ENCODE measurements at places on chromosomes 16 and 17.
A peak's percentile ranks its signal among the peaks of the same experiment; 100 is the strongest.

- DNase-seq = no peak
Observed at GRCh38 chr16:31428279-31428597, at the start of gene COX6A2. Gene COX6A2, minus strand, starts transcription at chr16:31428360. Its CDS starts 35 bp downstream, at chr16:31428325.

- DNase-seq = no peak
Observed at GRCh38 chr17:5509482-5509881, 23.1 kb downstream of the MIS12 start.

- DNase-seq = no peak
Observed at GRCh38 chr16:51753467-51754127, 602.5 kb upstream of the SALL1 start.

DNA sequence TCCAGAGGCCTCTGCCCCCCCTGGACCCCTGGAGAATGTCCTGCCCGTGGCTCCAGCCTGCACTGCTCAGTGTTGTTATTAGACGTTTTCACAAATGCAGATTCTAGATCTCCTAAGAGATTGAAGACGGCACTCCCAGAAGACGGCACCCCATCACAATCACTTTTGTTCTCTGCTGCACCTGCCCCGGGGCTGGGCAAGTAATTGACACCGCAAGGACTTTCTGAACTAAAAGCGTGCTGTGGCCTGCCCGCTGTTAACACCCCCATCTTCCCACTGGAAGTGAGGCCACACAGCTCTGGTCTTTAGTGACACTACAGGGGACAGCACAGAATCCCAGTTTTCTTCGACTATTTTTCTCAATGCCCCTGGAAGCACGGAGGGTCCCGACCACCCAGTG lies 256.9 kb downstream of the ENGASE start:
- no peak for DNase-seq

GRCh38 chr17:27565874-27566670 lies 64.9 kb upstream of the LGALS9 start:
- no peak for DNase-seq

- DNase-seq = no peak
Observed at GRCh38 chr17:50938821-50939541, 72.8 kb upstream of the TOB1 start.

DNA sequence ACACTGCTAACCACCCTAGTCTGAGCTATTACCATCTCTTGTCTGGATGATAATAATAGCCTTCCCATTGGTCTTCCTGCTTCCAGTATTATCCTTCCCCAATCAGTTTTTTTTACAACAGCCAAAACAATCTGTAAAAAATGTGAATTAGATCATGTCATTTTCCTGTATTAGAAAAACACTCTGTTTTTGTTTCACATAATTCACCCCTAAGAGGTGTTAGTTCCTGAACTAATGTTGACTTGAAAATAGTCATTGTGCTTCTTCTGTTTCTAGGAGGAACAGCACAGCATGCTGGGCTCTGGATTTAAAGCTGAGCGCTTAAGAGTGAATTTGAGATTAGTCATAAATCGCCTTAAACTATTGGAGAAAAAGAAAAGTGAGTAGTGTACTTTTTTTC lies 20.0 kb downstream of the IST1 start:
- no peak for DNase-seq

DNA sequence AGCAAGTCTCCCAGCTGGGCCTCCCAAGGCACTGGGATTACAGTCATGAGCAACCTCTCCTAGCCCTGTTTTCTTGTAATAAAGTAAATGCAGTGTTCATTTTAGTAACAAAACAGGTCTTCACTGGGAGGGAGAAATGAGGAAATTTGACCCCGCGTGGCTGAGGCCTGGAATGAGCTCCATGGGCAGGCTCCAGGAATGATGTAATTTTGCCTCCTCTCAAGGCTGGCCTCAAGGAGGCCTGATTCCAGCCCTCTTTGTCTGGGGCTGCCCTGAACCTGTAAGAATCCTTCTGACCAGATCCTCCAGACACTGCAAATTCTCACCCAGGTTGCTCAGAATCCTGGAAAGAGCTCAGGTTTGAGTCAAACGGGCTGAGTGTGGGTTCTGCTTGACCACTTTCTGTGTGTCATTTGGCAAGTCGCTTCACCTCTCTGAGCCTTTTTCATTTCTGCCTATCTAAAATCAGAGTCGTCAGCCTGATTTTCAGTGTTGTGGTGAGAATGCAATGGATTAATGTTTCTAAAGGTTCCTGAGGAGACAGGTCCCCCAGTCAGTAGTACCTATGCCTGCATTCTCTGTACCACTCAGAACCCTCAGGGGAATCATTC lies 57.1 kb downstream of the RAB11FIP4 start:
- DNase-seq = no peak

- DNase-seq = no peak
Observed at GRCh38 chr17:19673623-19674022, 25.1 kb downstream of the ALDH3A2 start.

- peak; percentile 69 for DNase-seq
Observed at GRCh38 chr17:61399131-61400065, at the start of gene TBX2. Gene TBX2, plus strand, starts transcription at chr17:61399843. Its CDS starts 334 bp downstream, at chr17:61400177.

- DNase-seq = peak; percentile 53
Observed at GRCh38 chr17:412211-413015, 59.8 kb upstream of the RPH3AL start.

DNA sequence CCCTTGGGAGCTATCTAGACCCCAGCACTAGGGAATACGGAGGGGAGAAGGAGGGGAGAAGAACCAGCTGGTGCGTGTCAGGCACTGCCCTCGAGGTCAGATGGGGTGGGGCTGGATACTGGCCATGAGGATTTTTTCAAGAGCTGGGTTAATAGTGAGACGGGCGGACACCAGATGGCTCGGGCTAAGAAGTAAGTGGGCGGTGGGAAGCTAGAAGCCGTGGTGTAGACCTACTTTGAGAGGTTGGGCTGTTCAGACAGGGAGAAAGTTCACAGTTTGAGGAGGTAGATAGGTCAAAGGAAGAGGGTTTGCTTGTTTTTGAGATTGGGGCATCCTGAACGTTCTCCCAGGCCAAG lies 303.8 kb downstream of the SEC14L1 start:
- peak; percentile 51 for DNase-seq

DNA sequence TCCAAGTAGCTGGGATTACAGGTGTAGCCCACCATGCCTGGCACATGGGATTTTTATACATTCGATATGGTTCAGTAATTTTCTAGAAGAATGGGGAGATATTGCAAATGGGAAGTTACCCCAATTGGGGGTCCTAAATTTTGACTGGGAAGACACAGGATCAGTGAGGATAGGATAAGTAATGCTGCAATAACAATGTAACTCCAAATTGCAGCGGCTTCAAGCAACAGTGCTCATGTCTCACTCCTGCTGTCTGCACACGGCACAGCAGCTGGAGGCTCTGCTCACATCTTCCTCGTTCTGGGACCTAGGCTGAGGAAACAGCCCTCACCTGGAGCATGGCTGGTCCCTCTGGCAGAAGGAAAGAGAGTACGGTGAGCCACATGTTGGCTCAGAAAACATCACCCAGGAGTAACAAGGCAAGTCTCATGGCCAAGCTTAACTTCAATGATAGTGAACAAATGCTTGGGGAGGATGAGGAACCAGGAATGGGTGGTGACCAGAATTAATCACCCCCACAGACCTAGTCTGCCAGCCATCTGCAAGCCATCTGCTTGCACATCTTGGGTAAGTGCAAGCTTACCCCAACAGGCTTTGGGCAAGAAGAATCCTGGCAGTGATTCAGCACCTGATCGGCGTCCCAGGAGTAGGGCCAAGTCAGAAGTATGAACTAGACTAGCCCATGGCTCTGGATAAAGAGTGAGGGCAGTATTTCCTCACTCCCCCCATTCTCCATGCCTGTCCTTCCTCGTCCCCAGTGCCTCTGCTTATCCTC lies 229.2 kb downstream of the COPRS start:
- no peak for DNase-seq

DNA sequence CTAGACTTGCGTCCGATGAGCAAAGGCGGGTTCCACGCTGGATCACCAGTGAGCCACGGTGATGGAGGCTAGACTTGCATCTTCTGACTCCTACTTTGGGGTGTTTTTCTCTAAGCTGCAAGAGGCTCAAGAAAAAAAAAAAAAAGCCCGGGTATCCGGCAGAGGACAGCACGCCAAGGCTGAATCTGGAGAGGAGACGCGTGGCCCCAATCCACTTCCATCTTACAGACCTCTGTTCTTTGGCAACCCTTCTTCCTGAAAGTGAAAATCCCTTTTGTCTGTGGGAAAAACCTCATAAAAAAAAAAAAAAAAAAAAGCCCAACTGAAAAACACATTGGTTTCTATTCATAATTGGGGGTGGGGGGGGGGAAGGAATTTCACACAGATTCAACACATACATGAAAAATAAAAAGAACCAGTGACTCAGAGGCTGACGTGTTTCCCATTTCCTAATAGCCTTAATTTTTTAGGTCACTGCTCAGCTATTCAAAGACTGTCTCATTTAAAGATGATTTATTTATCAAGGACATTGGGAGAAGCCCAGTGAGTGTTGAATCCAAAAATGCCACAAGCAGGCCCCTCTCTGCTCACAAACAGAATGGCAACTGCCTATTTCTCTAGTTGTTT lies 258.3 kb downstream of the FOXL1 start:
- no peak for DNase-seq

GRCh38 chr17:4187076-4187475 lies 44.1 kb downstream of the CYB5D2 start:
- DNase-seq = no peak

DNA sequence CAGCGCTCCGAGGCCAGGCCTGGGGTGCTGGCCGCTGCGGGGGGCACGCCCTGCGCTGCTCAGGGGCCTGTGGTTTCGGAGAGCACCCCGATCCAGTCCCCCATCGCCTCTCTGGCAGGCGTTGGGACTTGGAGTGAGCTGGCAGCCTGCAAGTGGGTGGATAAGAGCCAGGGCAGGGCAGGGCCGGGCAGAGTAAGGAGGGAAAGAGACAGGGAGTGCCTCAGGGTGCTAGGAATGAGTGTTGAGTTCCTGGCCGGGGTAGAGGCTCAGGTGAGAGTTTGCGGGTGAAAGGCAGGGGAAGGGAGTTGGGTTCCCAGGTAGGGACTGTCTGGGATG lies 1.3 kb downstream of the CDH13 start:
- no peak for DNase-seq

DNA sequence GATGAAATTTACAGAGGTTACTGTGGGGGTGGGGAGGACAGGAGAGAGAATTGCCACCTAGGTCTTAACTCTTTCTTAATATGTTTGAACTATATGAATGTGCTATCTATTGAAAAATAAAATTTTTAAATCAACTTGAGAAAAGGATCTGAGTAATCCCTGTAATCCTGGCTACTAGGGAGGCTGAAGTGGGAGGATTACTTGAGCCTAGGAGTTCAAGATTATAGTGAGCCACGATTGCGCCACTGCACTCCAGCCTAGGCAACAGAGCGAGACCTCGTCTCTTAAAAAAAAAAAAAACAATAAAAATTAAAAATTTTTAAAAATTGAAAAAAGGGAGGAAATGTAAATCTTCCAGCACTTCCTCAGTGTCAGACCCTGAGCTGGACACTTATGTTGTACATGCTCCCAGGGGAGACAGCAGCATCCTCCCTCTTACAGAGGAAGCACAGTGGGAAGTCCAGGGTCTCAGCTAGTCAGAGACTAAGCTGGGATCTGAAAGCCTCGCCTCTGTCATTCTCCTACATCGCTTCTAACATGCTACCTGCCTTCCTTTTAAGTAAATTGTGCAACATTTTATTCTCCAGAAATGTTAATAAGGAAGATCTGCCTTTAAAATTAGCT lies 21.9 kb downstream of the PMM2 start:
- no peak for DNase-seq

DNA sequence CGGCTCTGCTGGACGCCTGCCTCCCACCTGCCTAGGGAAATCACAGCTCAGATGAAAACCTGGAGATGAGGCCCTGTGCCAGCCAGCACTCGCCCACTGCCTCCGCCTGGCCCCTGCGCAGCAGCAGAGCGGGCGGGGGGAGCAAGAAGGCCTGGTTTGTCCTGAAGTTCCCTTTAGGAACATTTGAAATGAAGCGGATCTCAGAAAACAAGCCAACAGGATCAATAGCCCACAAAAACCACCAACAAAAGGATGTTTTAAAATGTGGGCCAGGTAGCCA lies 48.0 kb downstream of the RBFOX3 start:
- no peak for DNase-seq

- no peak for DNase-seq
Observed at GRCh38 chr17:49067163-49067562, 65.4 kb upstream of the B4GALNT2 start.

GRCh38 chr17:49749730-49750129 lies 14.2 kb downstream of the FAM117A start:
- no peak for DNase-seq

DNA sequence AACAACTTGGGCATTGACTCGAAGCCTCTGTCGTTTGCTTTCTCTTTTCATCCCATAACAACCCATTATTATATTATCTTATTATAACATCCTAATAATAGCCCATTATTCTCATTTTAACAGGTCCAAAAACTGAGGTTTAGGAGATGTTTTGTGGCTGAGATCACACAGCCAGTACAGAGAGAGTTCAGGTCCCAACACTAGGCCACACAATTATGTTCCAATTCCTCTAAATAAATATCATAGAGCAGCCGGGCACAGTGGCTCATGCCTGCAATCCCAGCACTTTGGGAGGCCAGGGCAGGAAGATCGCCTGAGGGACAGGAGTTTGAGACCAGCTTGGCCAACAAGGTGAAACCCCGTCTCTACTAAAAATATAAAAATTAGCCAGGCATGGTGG lies 40.3 kb upstream of the KIFC3 start:
- DNase-seq = no peak

GRCh38 chr17:2542456-2542855 lies 30.8 kb upstream of the METTL16 start:
- no peak for DNase-seq

GRCh38 chr17:45951403-45951802 lies 47.6 kb upstream of the STH start:
- DNase-seq = no peak

- DNase-seq = no peak
Observed at GRCh38 chr17:44262654-44263225, 5.2 kb downstream of the SLC4A1 start.

GRCh38 chr17:45073414-45074070 lies 12.4 kb downstream of the NMT1 start:
- DNase-seq = no peak

DNA sequence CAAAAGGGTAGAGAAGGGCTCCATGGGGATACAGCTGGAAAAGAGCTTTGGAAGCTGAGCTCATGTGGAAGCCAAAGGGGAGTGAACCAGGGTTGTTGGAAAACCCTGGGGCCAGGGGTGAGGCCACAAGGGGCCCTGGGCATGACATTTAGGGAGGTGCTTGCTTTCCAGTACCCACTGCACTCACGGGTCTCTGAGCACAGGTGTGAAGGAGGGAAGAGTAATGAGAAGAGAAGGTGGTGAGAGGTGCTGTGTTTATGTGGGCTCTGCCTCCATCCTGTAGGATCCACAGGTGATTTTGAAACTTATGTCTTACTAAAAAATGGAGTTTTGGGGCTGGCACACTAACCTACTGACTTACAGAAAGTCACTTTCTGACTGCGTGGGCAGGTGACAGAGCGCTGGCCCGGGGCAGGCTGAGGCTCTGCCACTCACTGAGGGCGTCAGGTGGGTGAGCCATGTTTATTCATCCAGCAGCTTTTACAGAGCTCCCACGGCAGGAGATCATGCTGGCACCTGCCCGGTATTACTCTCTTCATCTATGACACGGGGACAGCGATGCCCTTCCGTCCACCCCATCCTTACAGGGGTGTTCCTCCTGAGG lies 18.9 kb downstream of the KSR1 start:
- no peak for DNase-seq
